ENCODE measurements at places on chromosomes 12 and 14.

- DNase-seq, result peak; percentile 25
Observed at GRCh38 chr14:77542421-77543239, 44.0 kb upstream of the ISM2 start.

DNA sequence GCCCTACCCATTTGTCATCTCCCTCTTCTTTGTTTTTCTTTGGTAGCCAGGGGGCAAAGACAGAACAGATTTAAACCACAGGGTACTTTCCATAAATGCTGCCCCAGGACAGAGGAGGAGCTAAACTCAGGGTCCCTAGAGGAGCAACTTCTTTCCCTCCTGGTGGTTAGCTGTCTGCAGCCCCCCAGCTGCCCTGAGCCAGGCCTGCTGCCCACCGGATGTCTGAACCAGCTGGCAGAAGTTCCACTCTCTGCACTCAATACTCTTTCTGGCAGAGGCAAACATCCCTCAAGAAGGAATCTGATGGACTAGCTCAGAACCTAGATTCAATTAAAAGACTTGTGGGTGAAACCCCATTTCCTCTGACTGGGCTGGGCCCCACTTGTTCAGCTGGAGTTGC is 10.7 kb downstream of the VDR start:
- DNase-seq, result no peak

GRCh38 chr12:22310275-22310674 is 24.2 kb downstream of the ST8SIA1 start:
- DNase-seq, result no peak

DNA sequence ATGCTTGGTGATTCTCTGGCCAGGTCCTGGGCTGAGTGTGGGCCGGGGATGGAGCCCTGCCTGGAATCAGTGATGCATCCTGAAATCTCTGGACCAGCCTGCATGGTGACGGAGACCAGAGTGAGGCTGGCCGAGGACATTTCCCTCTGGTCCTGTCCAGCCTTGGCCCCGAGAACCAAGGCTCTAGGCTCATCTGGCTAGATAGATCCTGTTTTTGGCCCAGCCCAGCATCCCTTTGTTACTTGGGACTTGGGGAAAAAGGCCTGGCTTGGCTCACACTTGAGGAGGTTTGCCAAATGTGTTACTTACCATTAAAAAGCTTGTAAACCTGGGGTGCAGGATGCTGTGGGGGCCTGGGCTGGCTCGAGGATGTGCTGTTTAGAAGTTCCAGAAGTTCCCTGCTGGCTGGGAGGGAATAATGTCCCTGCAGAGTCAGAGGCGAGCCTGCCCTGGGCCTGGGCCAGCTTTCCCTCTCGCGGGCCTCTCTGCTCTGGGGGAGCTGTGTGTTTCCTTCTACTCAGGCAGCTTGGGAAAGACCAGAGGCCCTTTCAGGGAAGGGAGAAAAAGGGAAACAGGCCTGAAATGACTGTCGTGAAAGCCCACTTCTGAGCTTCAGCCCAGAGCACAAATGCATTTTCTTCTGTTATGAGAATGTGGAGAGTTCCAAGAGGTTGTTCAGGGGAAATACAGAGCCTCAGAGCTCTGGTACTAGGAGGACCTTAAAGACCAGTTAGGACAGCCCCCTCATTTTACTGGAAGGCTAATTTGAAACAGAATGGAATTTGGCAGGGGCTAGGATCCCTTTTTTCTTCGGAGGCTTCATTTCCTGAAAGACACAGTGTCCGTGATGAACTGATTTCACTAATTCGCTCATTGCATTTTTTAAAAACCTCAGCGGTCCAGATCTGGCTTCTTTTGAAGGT is 47.2 kb upstream of the CTDSP2 start:
- peak; percentile 90 for DNase-seq

- peak; percentile 2 for DNase-seq
Observed at GRCh38 chr12:40331886-40332285, 107.1 kb downstream of the LRRK2 start.

Measured in fibroblast of skin of back (primary cell).